ENCODE measurements at places on chromosomes 1 and 21.

DNA sequence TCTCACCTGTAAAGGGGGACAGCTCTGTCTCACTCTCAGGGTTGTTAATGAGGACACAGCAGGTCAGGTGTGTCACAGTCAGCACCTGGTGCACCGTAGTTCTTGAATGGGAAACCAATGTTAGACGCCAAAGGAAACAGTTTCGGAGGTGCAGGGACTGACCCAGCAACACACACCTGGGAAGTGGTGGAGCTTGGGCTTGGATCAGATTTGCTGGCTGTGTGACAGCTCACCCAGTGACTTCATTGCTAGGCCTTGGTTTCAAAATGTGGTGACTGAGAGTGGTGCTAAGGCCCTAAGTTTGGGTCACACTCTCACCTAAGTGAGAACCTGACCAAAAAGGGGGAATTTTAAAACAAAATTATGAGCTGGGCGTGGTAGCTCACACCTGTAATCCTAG, 34.9 kb downstream of the ALPL start:
- no peak for DNase-seq

DNA sequence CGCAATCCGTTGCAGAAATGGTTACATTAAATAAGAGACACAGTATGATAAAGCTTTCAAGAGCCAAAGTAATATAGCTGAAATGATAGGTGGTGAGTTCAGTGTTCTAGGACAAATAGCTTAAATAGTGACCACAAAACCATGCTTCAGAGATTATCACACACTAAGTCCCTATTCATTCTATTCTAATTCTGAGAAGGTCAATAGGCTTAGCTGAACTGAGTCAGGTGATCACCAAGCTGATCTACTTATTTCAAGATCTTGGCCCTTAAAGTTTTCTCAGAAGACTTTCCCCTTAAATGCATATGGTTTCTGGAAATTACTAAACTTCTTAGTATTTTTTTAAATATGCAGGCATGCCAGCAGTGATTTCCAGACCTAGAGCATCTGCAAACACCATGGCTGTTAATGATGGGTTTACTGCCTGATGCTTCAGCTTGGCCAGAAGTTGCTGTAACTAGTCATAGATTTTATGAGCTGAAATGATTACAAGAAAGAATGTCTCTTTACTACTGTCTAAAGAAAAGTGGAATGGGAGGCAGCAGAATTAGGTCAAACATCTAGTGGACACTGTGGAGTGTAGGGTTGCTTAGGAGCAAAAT, 242.9 kb downstream of the ST6GALNAC3 start:
- no peak for DNase-seq

GRCh38 chr1:14600405-14601112, 2.1 kb downstream of the KAZN start:
- no peak for DNase-seq

DNA sequence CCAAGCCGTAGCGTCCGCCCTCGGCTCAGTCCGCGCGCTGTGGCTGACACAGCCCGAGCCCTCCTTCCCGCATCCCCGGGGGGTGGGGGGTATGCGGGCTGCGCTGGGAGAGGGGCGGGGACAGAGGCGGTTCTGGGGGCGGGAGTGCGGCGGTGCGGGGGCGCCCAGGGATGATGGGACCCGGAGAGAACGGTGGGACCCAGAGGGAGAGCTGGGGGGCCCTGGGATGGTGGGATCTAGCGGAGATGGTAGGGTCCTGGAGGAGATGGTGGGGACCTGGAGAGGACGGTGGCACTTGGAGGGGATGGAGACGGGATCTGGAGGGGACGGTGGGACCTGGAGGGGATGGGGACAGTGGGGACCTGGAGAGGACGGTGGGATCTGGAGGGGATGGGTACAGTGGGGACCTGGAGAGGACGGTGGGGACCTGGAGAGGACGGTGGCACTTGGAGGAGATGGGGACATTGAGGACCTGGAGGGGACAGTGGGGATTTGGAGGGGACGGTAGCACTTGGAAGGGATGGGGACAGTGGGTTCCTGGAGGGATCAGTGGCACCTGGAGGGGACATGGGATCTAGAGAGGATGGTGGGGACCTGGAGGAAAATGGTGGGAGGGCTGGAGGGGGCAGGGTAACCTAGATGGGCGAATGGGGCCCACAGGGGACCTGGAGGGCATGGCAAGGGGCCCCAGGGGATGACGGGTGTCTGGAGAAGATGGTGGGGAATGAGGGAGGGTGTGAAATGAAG, 477 bp downstream of the SNAP47 start:
- DNase-seq = no peak

DNA sequence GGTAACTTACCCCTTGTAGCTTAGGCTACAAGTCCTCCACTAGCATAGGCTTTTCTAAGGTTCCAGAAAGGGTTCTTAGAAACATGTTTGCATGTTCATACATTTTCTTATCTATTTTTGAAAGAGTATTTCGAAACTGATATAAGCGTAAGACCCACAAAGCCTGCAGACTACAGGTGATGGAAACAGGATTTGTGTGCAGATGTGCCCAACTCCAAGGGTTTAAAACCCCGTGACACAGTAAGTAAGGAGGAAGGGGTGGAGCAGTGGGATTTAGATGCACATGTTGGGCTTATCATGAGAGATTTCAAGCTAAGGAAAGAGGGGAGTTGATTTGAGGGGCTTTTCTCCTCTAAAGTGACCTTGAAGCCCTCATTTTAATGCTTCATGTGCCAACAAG, 164.7 kb downstream of the LTN1 start:
- DNase-seq = no peak

GRCh38 chr21:25539606-25540005, 67.7 kb downstream of the MRPL39 start:
- DNase-seq = no peak

DNA sequence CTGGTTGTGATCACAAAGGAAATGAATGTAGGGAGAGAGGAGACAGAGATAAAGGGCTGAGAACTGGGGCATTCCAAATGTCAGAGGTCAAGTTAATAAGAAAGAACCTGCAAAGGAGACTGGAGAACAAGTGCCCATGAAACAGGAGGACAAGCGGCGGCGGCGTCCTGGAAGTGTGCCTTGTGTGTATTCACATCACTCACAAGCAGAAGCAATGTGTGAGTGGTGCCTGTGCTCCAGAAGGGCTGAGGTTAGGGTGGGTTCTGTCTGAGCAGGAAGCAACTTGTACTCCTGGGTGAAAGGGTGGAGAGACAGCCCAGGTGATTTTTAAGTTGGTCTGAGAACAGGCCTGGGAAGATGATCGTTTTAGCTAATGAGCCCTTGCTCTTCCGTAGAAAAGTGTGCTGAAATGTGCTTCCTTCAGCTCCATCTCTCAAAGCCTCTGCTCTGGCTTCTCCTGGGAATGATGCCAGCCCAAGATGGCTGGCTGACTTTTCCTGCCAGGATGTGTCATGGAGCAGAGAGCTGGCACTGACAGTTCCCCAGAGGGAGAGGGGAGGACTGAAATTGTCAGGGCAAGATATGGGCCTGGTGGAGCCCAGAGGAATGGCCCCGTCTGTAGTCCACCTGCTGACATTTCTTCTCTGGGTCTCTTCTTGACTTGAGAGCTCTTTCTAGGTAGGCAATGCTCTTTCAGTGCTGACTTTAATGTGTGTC, 25.1 kb upstream of the PLEKHA6 start:
- DNase-seq = no peak

- DNase-seq = no peak
Measured at GRCh38 chr21:41369920-41370839, 8.4 kb downstream of the MX2 start.

- DNase-seq = peak; percentile 45
Measured at GRCh38 chr21:38766987-38767722, 38.6 kb upstream of the ETS2 start.

DNA sequence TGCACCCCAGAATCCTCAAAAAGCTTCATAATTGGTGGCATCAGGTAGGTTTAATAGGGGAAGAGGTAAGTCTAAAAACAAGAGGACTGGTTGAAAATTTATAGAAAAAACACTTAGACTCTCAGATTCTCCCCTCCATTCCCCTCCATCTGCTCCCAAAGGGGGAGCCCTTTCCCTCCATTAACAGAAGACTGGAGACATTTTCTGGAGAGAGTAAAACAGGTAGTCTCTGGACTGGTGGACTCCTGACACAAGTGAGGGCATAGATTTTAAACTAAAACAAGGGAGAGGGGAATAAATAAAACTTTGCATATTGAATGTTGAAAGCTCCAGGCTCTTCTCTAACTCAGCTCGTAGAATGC, 54.0 kb upstream of the IPO9 start:
- DNase-seq = no peak

GRCh38 chr1:52139817-52140540, 1.9 kb upstream of the ZFYVE9 start:
- no peak for DNase-seq

Data from memory B cell (primary cell).